ENCODE measurements at places on chromosomes 16 and 17.

DNA sequence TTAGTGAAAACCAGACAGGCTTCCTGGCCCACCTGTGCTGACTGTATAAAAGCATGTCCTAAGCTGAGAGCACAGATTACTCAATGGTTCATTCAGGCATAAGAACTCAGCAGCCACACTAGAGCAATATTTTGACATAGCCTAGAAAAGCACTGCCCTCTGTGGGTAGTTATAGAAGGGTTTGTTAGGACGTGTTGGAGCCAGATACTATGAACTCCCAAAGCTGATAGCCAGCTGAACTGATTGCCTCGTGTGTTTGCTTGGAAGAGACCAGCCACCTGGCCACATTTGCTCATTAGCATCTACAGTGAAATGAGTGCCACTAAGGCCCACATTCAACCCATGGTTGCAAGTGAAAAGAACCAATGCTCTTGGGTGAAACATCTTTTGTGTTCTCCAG is 30.8 kb upstream of the ABCA5 start:
- no peak for DNase-seq

DNA sequence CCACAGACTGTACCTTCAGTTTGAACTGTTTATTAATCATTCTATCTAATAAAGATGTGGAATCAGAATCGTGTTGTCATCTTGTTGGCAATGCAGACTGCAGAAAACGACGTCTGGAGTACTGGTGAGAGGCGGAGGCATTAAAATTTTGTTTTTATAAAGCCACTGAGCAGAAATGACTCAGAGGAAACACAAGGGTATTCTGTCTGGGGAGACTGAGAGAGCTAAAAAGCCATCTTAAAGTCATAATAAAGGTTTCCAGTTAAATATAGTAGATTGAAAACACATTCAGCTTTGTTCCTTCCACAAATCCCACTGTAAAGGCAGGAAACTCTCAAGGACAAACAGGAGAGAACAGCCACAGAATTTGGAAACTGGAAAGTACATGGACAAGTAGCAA is 74.2 kb downstream of the CPPED1 start:
- DNase-seq, result no peak

DNA sequence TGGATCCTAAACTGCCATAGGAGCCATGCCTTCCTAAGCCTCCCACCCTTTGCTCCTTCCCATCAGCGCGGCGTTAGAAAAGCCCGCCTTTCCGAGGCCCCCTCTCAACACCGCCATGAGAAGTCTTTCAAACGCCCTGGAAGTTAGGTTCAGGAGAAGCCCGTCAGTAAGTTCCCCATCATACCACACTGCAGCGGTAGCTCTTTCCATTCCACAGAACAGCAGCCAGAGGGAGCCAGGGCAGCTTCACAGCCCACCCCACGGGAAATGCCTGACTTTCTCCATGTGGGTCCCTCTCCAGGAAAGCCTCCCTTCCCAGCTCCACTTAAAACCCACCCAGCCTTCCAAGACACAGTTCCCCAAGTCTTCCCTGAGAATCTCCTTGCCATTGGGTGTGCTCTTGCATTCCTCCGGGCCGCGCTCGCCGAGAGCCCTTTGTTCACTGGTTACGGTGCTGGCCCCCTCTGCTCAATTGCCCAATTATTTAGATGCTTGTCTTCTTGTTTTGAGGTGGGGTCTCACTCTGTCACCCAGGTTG is 28.7 kb downstream of the KIAA0513 start:
- no peak for DNase-seq

GRCh38 chr16:85615014-85615851 is 2.1 kb downstream of the GSE1 start:
- DNase-seq, result peak; percentile 57

- DNase-seq, result no peak
These were observed 415 bp upstream of the FLOT2 start for GRCh38 chr17:28897769-28898526.

GRCh38 chr16:49800876-49801275 is 55.0 kb downstream of the ZNF423 start:
- no peak for DNase-seq

- peak; percentile 17 for DNase-seq
These were observed 66.8 kb downstream of the DNAH3 start for GRCh38 chr16:21083729-21084268.

GRCh38 chr17:16259926-16260325 is 42.9 kb downstream of the PIGL start:
- DNase-seq, result no peak

- DNase-seq, result no peak
These were observed 28.6 kb upstream of the SSTR5 start for GRCh38 chr16:1043881-1044451.

DNA sequence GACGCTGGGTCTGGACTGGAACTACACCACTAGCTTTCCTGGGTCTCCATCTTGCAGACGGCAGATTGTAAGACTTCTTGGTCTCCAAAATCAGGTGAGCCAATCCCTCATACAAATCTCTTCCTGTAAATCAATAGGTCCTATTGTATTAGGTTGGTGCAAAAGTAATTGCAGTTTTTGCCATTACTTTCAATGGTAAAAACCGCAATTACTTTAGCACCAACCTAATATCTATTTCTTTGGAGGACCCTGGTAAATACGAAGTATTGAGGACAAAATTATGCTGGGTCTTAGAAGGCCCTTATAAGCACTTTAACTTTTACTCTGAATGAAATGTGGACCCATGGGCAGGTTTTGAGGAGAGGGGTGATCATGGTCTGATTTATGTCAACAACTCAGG is 330.6 kb upstream of the C16orf82 start:
- no peak for DNase-seq

DNA sequence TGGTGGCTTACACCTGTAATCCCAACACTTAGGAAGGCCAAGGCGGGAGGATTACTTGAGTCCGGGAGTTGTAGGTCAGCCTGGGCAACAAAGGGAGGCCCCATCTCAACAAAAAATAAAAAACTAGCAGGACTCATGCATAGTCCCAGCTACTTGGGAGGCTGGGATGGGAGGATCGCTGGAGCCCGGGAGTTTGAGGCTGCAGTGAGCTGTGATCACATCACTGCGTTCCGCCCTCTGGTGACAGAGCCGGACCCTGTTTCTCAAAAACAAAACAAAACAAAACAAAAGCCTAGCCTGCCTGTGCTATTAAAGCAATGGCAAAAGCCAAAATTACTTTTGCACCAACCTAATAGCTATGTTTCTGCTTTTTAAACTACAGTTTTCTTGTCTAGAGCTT is 1.5 kb downstream of the FCSK start:
- DNase-seq, result no peak

DNA sequence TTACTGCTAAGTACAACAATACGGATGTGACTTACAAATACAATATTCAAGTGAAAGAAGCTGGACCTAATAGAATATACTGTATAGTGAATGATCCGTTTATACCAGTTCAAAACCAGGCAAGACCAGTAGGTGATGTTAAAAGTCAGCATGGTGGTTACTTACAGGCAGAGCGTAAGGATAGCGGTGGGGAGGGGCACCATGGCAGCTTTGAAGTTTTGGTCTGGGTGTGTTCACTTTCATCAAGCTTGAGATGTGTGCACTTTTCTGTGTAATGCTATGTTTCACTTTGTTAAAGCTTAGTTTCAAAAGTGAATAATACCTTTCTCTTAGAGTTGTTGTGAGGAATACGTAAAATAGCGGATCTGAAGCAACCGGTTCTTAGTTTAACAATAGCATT is 16.5 kb upstream of the SLC35G3 start:
- no peak for DNase-seq

GRCh38 chr17:79950751-79951150 is 84.9 kb downstream of the TBC1D16 start:
- no peak for DNase-seq

GRCh38 chr17:68289936-68290267 is 1.0 kb downstream of the SLC16A6 start:
- no peak for DNase-seq

- peak; percentile 96 for DNase-seq
These were observed 23.9 kb downstream of the ZNF213 start for GRCh38 chr16:3158510-3159314.

GRCh38 chr16:71576971-71577370 is at the start of gene TAT:
TSS of gene TAT (minus strand) at chr16:71577092. CDS start at chr16:71576415, 677 bp downstream.
- DNase-seq, result no peak

DNA sequence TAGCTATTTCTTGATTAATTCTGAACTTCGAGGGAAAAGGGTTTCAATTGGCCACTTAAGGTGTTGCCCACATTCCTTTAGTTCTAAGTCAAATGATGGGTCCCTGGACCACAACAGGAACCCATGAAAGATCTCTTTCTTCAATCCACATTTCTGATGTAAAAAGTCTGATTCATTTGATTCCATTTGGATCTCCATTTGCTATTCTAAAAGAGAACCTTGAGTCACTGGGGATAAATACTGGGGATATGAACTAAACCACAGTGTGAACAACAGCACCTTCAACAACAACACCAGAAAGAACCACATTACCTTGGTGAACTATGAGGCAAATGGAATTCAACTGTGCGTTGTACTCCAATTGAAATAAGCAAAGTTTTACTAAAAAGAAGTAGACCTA is 108.9 kb upstream of the IRX5 start:
- no peak for DNase-seq

GRCh38 chr17:19791918-19792550 is 43.9 kb upstream of the ALDH3A1 start:
- DNase-seq, result no peak
